ENCODE measurements at places on chromosomes 12 and 14.
A peak's percentile ranks its signal among the peaks of the same experiment; 100 is the strongest.

GRCh38 chr12:56487448-56488040 is 417 bp downstream of the GLS2 start:
- DNase-seq: no peak

GRCh38 chr14:80977221-80977620 is 21.8 kb downstream of the TSHR start:
- no peak for DNase-seq

- DNase-seq: no peak
Observed at GRCh38 chr12:106079148-106079738, 59.5 kb downstream of the NUAK1 start.

GRCh38 chr12:75908961-75909605 is 122.5 kb downstream of the PHLDA1 start:
- DNase-seq: no peak

DNA sequence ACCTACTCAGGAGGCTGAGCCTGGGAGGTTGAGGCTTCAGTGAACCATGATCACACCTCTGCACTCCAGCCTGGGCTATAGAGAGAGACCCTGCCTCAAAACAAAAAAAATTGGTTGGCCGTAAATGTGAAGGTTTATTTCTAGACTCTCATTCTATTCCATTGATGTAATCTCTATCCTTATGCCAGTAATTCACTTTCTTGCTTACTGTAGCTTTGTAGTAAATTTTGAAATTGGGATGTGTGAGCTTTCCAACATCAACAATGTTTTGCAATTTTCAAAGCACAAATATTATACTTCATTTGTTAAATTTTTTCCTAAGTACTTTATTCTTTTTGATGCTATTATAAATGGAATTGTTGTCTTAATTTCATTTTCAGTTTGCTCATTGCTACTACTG is 24.6 kb downstream of the LIN52 start:
- DNase-seq: no peak

- no peak for DNase-seq
Observed at GRCh38 chr12:119869720-119870119, 7.4 kb downstream of the CIT start.

GRCh38 chr14:40682131-40682913 is 924.4 kb upstream of the LRFN5 start:
- DNase-seq: no peak

GRCh38 chr12:26599096-26599695 is 233.8 kb downstream of the ITPR2 start:
- no peak for DNase-seq

DNA sequence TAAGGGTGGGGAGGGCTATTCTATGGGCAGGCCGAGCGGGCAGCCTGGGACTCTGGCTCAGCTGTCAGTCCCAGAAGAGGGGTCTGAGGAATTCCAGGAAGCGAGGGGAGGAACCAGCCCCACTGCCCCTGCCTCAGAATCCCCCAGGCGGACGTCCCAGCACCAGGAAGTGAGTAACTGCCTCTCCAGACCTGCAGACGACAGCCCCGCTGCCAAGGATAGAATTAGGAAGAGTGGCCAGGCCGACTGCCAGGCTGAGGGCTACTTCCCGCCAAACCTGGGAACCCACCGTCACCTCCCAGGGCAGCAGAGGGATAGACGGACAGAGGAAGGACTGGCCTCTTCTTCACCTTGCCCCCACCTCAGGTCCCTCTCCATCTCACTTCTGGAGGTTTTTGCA is 6.7 kb upstream of the BDKRB2 start:
- no peak for DNase-seq

DNA sequence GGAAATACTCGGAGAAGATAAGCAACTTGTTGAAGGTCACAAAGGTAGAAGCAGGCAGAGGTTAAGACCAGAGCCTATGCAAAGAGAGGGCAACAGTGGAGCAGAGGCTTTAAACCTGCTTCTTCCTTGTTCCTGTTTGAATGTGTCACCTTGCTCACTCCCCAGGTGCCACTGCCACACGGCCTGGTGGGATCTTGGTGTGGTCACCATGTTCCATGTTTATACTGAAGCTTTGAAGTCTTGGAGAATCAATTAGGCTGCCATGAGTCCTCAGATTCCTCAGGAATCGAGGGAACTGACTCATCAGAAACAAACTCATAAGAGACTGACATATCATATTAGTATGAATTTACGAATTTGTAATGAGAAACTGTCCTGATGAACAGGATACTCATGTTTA is 46.8 kb downstream of the IQSEC3 start:
- no peak for DNase-seq

DNA sequence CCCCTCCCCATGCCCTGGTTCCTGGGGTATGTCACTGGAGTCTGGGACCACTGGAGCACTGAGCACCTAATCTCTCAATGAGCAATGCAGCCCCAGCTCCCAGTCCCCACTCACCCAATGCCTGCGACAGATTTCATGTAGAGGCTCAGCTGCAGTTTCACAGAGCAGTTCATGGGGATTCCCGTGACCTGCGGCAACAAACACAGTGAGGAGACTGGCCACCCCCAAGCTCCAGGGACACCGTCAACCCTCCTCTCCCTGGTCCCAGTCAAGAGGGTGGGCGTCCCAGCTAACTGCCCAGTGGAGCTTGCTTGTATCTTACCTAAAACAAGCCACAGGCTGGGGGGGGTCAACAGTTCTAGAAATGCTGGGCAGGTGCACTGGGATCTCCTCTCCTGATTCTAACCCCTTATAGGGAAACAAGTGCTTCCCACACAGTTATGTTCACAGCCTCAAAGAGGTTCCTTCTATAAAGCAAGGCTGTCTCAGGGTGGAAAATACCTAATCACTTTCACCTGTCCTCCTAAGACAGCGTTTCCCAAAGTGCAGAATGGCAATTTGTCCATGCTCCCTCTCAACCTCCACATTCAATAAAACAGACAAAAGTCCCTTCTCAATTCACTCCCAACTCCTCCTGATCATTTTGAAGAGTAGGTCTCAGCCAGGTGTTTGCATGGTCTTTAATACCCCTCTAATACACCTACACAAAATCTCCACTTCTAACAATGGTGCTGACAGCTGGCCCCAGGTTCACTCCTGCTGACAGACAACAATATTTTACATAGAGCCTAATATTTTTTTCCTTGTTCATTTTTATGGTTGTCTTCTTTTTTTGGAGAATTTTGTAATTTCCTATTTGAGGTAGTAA is 68.3 kb downstream of the SCARB1 start:
- DNase-seq: no peak

DNA sequence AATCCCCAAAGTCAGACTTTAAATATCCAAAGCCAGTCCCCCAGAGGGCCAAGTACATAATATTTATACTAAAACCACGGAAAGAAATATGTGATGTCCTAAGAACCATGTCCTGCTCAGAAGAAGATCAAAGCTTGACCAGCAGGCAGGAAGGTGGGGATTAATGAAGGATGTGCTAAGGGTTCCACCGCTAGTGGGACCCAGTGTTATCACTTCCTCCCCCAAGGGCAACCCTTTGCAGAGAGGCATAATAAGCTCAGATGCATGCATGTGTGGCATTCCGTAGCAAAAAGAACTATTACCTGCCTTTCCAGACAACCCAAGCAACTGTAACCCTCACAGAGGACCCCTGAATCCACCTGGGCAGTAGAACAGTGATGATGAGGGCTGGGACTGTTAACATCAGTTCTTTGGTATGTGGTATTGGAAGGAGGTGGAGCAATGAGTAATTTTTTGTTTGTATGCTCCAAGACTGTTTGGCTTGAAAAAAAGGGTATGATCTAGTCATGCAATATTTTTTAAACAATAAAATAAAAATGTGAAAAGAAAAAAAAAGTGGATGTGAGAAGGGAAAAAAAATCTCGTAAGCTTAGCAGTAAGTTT is 71.7 kb upstream of the ETV6 start:
- DNase-seq: no peak

DNA sequence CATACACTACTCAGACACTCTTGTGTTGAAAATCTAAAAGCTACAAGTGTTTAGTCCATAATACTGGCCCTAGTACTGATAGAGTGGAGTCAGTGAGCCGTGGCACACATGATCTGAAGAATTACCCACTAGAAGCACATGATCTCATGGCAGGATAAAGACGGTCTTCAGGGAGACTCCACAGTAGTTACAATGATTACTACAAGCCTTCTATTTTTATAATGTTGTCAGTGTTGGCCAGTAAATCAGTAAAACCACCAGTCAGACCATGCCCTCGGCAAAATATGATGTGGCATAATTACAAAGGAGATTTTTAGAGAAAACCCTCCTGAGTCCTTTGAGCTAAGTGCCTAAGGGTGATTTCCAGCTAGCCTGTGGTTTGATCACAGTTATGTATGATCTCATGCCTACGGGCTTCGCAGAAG is 114.9 kb downstream of the PDZRN4 start:
- no peak for DNase-seq

DNA sequence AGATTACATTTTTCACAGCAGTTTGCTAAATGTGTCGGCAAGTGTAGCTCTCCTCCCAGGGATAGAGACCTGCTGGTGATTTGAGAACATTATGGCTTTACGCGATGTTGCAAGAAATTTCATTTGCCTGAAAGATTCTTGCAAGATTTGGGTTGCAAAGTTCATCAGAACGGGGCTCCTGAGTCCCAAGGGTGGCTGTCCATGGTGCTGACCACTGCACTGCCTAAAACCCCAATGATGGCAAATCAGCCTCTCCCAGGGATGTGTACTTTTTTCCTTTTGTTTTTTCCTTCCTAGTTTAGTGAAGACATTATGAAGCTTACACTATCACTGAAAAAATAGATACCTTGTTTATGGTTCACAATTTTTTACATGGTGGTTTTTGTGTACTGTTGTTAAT is 85.4 kb downstream of the WSCD2 start:
- peak; percentile 3 for DNase-seq

DNA sequence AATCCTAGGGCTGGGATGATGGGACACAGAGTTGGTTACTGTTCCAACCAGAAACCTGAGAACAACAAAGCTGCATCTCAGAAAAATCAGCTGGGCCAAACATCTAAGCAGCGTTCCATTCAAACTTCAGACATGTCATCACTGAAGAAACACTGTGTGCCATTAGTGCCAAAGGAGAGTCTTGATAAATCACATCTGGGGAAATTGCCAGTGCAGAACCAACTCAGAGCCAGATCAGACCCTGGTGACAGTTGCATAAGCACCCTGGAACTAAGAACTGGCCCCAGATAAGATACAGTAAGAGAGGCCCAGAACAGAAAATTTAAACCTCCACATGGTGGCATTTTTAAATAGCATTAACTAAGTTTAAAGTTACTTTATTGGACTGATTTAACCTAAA is 482.8 kb downstream of the PRKD1 start:
- no peak for DNase-seq

DNA sequence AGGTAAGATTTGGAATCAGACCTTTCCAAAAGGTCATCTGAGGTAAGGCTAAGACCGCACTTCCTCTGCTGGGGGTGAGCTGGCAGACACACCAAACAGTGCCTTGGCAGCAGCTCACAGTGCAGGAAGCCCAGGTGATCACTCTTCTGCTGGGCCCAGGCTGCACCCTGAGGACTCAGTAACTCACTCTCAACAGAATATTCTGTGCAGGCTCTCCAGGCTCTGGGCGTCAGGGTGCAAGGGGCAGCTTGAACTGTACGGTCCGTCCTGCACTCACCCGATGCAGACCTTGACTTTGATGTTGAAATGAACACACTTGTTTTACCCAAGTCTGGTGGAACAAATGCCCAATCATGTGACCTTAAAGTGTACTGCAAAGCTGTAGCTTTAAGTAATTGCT is 6.0 kb downstream of the ALKBH2 start:
- no peak for DNase-seq

DNA sequence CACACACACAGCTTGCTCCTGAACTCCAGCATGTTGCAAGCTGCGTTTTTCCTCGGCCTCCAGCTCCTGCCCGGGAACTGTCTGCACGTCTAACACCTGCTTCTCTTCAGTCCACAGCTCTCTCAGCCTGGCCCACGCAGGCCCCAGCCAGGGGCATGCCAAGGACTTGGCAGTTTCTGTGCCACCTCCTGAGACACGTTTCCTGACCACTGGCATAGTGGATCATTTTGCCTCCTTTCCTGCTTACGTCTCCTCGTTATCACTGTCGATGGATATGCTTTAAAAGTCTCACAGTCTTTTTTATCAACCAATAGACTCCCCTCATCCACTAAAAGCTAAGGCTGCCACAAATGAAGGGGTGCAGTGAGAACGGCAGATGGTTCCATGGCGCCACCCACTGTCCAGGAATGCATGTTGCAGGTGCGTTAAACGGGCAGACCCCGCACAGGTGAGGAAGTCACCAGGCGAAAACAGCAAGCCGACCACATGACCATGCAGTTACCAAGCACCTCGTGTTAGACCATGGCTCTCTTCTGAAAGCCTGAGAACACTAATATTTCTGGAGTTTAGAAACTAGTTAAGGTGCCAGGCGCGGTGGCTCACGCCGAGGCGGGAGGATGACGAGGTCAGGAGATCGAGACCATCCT is 14.7 kb upstream of the TEAD4 start:
- DNase-seq: peak; percentile 55

GRCh38 chr12:100987552-100988521 is 193.3 kb downstream of the ANO4 start:
- peak; percentile 57 for DNase-seq

DNA sequence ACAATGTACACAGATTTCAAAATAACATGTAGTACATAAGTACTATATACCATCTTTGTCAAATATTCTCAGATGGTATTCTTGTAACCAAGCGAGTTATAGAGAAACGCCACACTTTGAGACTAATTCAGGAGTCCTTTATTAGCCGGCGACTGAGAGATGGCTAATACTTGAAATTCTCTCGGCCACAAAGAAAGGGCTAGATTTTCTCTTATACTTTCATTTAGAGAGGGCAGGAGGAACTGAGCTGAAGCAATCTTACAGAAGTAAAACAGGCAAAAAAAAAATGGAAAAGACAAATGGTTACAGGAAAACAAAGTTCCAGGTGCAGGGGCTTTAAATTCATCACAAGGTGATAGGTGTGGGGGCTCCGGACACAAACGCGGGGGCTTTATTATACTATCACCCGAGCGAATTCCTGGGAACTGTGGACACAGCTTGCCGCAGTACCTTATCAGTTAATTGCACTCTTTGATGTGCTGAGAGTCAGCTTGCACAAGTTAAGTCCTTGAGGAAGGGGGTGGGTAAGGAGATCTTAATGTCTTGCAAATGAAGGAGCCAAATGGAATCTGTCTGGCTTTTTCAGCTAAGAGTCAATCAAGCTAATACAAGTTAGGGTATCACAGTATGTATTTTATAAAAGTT is 382.3 kb downstream of the KCNH5 start:
- no peak for DNase-seq

GRCh38 chr14:106346534-106347290 is 820.3 kb downstream of the TMEM121 start:
- DNase-seq: no peak

DNA sequence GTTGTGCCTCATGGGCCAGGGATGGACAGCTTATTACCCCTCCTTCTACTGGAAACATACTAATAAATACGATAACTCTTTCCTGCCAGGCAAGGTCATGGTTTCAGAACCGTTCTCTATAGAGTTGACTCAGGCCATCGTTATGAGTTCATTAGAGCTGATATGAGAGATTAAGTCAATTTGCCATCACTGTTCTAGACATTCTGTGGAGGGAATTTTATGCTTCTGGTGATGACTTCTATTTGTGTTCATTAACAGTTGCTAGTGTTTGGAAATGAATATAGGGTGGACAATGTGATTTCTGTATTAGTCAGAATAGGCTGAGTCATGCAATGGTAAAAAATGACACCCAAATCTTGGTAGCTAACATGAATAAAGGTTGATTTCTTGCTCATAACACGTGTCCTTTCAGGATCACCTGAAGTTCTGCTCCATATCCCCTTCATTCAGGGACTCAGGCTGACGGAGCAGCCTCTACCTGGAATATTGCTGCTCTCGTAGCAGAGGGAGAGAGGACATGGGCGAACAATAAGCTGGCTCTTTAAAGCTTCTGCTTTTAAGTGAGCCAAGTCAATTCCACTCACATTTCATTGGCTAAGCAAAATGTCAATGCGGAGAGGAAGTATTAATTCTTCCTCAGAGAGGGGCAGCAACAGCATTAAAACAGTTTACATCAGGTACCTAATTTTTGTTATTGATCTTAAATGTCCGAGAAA is 18.5 kb upstream of the TBPL2 start:
- DNase-seq: peak; percentile 86
